NCI-H226 (cell line): ENCODE measurements at places on chromosomes 6 and 20.
A peak's percentile ranks its signal among the peaks of the same experiment; 100 is the strongest.

GRCh38 chr20:53370345-53370961, 223.2 kb downstream of the ZNF217 start:
- no peak for DNase-seq

DNA sequence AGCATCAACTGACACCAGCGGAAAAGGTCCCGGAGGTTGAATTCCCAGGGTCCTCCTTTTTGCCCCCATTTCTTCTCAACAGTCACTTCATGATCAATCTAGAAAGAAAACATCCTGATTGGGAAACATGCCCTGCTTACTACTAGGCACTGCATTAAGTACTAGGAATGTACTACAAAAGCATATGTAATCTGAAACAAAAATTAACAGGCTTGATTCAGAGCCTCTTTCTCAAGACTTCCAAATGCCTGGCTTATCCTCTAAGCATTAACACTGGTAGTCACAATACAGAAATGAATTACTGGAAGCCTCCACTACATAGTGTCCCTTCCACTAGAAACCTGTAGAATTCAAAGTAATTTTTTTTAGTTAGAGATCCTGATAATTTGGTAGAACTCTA, 84.5 kb upstream of the LYRM2 start:
- DNase-seq, result no peak

GRCh38 chr20:43972051-43972450, 57.4 kb downstream of the TOX2 start:
- no peak for DNase-seq

DNA sequence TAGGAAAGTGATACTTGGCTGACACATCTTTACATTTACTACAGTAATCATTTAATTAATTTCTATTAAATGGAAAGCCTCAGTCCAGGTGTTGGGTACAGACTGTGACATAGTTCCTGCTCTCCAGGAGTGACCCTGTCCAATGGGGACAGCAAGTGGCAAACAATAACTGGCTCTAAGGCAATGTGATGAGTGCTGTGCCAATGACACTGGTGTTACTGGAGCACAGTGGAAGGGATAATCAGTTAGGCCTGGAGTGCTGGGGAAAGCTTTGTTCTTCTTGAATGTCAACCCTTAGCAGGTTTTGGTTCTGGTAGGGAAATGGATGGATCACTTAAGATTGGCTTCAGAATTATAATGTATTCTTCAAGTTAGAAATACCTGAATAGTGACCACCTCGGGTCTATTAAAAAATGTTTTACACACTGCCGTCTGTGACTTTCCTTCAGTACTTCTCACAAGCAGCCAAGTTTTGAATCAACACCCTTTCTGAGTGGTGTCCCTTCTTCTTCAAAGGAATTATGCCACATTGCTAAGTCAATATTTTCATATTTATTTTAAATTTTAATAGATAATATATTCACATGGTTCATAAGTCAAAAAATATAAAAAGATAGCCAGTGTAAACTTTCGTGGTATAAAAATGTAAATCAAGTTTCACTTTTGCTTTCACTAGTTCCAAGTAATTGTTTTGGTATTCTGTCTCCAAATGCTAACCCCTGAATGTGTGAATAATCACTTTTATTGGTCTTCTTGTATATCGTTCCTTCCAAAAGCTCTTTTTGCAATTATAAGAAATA, 9.6 kb downstream of the CMTR1 start:
- DNase-seq, result no peak

GRCh38 chr6:25942561-25943147, 12.2 kb upstream of the SLC17A2 start:
- DNase-seq, result peak; percentile 6

DNA sequence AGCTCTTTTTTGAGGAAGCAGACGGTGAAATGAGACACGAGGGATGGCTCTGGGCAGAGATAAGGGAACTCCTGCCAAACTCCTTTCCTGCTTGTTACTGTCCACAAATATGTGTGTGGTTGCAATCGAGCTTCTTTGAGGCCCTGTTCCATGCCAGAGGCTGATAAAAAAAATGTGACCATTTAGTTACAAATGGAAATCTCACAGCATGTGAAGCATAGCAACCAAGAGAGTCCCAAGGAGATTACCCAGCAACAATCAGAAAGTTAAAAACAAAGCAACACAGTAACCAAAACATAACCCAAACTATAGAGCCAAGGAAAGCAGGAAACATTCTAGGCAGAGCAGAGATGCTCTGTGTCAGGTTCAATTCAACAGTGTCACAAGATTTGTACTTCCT, 35.4 kb upstream of the HMGN3 start:
- DNase-seq, result peak; percentile 93

- peak; percentile 16 for DNase-seq
Observed at GRCh38 chr6:116422238-116422637, 38.9 kb upstream of the CALHM6 start.
